ENCODE measurements at places on chromosomes 11 and 22.
A peak's percentile ranks its signal among the peaks of the same experiment; 100 is the strongest.

DNA sequence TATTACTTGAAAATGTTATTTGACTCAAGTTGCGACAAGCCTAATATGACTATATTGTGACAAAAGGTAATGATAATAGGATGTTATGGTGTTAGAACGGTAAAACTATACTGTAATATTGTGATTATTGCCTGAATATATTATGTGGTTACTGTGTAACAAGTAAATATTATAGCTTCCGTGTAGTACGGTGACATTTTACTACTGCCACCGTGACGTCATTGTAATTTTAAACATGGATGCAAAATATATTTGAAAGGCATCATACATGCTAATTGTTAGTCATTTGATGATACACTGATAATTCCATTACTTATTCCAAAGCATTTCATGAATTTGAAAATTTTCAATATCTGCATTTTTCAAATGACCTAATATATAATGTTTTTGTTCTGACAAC, 2.5 kb downstream of the ELP4 start:
- H3K27me3 ChIP-seq = no peaks in the 10 kb centered on the region
- DNase-seq = no peak
- peaks cover 2% of the 10 kb centered on the region for H3K4me1 ChIP-seq
- H3K27ac ChIP-seq = no peak overlapping the region

- no peaks in the 10 kb centered on the region for H3K27me3 ChIP-seq
- no peak for DNase-seq
- no peak overlapping the region for H3K27ac ChIP-seq
Measured at GRCh38 chr11:12121011-12121410, 10.6 kb downstream of the MICAL2 start.

DNA sequence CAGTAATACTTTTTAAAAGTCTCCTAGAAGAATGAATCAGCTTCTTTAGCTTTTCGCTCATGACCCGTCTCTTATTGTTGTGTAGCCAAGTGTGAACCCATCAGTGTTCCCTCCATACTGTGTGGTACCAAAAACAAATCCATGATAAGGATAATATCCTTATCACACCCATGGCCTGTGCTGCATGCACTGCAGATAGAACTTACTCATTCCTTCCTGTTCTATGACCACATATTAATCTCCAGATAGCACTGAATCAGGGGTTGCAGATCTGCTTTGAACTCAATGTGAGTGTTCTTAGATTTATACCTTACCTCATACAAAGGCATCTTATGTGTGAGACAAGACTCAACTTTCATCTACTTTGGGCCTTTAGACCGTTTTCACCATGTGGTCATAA, 373.4 kb downstream of the JRKL start:
- H3K27ac ChIP-seq = no peak overlapping the region
- no peaks in the 10 kb centered on the region for H3K36me3 ChIP-seq
- no peak overlapping the region for H3K4me3 ChIP-seq
- H3K27me3 ChIP-seq = no peaks in the 10 kb centered on the region
- no peak for DNase-seq

DNA sequence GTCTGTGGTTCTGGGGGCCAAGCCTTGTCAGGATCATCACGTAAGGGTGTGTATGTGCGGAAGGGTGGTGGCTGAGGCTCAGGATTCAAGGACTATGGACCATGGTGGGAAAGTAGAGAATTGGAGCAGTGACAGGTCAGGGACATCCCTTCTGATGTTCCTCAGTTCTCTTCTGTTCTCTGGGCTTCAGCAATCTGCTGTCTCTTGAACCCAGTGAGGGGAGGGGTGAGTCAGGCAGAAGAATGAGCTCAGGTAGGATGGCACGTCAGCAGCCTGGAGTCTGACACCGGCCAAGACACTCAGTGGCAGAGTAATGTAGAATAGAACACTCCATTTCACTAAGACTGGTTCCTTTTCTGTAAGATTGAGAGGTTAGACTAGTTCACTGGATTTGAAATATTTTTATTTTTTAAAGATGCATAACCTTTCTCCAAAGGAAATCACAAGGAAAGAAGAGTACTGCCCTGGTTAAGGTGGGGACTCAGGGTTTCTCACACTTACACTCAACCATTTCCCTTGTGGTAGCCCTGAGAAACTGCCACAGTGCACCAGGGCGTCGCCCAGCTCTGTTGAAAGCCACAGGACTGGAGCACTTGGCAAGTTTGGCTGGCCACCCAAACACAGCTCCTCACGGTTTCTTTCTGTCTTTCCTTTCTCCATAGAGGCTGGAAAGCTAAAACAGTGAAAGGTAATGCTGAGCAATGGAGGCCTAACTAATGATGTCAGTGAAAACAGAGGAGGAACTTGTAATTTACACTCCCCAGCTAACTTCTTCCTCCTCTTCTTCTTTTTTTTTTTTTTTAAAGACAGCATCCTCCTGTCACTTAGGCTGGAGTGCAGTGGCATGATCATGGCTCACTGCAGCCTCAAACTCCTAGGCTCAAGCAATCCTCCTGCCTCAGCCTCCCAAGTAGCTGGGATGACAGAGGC, 23.1 kb upstream of the MICAL2 start:
- H3K4me3 ChIP-seq = peak overlapping the region; percentile 3
- DNase-seq = peak; percentile 22
- peak overlapping the region; percentile 58 for H3K27ac ChIP-seq
- no peaks in the 10 kb centered on the region for H3K27me3 ChIP-seq

DNA sequence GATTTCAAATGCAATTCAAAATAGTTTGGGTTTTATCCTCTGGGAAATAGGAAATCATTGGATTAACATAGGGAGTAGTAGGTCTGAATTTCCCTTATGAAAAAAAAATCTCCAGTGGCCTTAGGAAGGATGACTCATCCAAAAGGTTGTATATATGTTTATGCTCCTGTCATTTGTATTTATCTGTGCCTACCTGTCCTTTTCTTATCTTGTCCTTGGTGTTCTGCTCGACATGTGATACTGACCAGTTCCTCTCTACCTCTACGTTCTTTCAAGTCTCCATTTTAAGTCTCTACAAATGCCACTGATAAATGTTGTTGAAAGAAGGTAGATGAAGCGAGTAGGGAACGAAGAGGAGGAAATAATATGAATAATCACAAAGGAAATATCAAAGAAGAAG, 3.0 kb upstream of the SOX6 start:
- no peak overlapping the region for H3K27ac ChIP-seq
- no peaks in the 10 kb centered on the region for H3K27me3 ChIP-seq
- no peak overlapping the region for H3K4me3 ChIP-seq
- H3K36me3 ChIP-seq = no peaks in the 10 kb centered on the region
- no peak for DNase-seq
- H3K4me1 ChIP-seq = no peaks in the 10 kb centered on the region

- no peaks in the 10 kb centered on the region for H3K27me3 ChIP-seq
- H3K27ac ChIP-seq = no peak overlapping the region
- DNase-seq = no peak
- no peaks in the 10 kb centered on the region for H3K36me3 ChIP-seq
- H3K4me3 ChIP-seq = no peak overlapping the region
- no peaks in the 10 kb centered on the region for H3K4me1 ChIP-seq
Measured at GRCh38 chr11:54944211-54944610, 237.6 kb downstream of the OR4A5 start.

DNA sequence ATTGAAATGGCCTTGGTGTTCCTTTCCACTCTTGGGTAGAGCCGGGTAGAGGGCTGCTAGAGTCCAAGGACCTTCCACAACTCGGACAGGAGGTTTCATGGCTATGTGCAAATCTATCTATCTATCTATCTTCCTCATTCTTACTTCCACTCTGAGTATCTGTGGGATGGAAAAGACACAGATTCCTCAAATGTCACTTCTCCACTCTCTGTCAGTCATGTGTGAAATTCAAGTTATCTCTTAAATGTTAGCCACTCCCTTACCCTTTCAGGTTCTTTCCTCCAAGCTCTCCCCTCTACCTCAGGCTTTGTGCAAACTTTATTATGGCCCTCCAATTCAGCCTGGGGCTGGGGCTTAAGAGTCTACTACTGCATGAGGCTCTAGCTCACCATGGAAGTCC, 84.3 kb downstream of the GDPD4 start:
- H3K4me1 ChIP-seq = no peaks in the 10 kb centered on the region
- H3K27me3 ChIP-seq = no peaks in the 10 kb centered on the region
- H3K4me3 ChIP-seq = no peak overlapping the region
- DNase-seq = no peak
- no peaks in the 10 kb centered on the region for H3K36me3 ChIP-seq
- H3K27ac ChIP-seq = no peak overlapping the region

DNA sequence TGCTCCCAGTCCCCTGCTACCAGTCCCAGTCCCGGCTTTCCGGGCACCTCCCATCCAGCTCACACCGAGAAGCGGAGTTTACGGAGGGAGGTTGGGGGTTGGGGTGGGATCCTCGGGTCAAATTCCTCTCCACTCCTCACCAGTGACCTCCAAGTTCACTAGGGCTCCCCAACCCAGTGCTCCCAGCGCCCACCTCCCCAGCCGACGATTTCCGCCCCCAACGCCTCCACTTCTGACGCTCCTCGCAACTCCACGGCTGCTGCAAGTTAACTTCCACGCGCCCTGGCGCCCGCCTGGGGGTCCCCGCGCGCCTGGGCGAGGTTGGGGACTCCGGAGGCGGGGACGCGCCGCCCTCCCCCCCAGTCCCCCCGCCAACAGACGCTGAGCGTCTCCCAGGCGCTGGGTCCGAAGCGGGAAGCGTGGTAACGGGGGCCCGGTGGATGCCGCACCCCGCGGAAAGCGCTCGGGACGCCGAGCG, 526 bp downstream of the TPST2 start:
- no peaks in the 10 kb centered on the region for H3K27me3 ChIP-seq
- H3K27ac ChIP-seq = peak overlapping the region; percentile 59
- no peak for DNase-seq
- peaks cover 31% of the 10 kb centered on the region for H3K4me1 ChIP-seq
- peak overlapping the region; percentile 74 for H3K4me3 ChIP-seq

- H3K4me1 ChIP-seq = no peaks in the 10 kb centered on the region
- H3K27ac ChIP-seq = no peak overlapping the region
- H3K36me3 ChIP-seq = no peaks in the 10 kb centered on the region
Measured at GRCh38 chr22:31046539-31047226, 34.4 kb upstream of the SMTN start.

DNA sequence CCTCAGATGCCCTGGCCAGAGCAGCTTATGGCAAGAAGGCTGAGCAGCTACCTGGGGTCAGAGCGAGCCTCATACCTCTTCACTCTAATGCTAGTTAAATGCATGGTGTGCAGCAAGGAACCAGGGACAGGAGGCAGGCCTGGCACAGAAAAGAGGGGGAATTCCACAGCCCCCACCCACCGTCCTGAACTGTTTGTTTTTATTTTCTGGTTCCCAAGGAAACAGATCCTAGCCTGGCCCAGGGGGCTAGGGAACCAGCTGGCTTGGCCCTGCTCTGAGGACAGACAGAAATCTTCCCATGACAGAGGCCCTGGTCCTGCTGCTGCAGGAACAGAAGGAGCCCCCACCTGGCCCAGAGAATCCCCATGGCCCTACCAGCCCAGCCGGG, 40.4 kb downstream of the SLCO2B1 start:
- DNase-seq = no peak
- no peaks in the 10 kb centered on the region for H3K4me1 ChIP-seq
- no peaks in the 10 kb centered on the region for H3K27me3 ChIP-seq

GRCh38 chr11:59175091-59175501, 3.2 kb downstream of the DTX4 start:
- no peak overlapping the region for H3K4me3 ChIP-seq
- no peak overlapping the region for H3K27ac ChIP-seq
- H3K27me3 ChIP-seq = peaks cover 10% of the 10 kb centered on the region

DNA sequence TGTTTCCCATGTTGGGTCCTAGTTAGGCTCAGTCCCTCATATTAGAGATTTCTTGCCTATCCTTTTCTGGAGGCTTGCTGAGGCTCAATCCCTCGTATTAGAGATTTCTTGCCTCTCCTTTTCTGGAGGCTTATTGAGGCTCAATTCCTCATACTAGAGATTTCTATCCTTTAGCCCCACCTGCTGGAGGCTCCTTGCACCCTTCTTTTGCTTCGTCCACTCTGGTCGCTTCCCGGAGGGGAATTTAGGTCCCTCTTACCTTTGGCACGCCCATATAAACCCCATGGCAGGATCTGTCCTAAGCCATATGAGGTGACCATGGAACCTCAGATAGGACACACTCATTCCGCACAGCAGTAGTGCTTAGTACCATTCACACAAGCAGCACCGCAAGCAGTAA, 15.9 kb downstream of the CYP2D6 start:
- no peak overlapping the region for H3K27ac ChIP-seq
- DNase-seq = no peak
- H3K36me3 ChIP-seq = no peaks in the 10 kb centered on the region
- no peaks in the 10 kb centered on the region for H3K27me3 ChIP-seq
- H3K4me1 ChIP-seq = peaks cover 6% of the 10 kb centered on the region

DNA sequence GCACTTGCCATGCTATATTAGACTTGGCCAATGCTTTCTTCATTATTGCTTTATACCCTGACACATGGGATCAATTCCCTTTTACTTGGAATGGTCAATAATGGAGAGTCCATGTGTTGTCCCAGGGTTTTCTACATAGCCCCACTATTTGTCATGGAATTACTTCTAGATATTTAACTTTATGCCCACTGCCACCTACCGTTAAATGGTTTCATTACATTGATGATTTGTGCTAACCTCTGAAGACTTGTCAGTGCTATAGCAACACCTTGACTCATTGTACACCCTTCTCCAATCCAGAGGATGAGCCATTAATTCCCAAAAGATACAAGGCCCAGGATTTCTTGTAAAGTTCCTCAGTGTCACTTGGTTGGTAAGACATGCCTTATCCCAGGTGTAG, 31.4 kb upstream of the SLC22A25 start:
- DNase-seq = no peak
- H3K4me3 ChIP-seq = no peak overlapping the region
- H3K4me1 ChIP-seq = no peaks in the 10 kb centered on the region
- peaks cover 4% of the 10 kb centered on the region for H3K27me3 ChIP-seq

- no peak for DNase-seq
- H3K36me3 ChIP-seq = no peaks in the 10 kb centered on the region
- no peaks in the 10 kb centered on the region for H3K27me3 ChIP-seq
- no peak overlapping the region for H3K27ac ChIP-seq
- no peak overlapping the region for H3K4me3 ChIP-seq
Measured at GRCh38 chr11:125694951-125695350, 14.3 kb upstream of the ACRV1 start.

DNA sequence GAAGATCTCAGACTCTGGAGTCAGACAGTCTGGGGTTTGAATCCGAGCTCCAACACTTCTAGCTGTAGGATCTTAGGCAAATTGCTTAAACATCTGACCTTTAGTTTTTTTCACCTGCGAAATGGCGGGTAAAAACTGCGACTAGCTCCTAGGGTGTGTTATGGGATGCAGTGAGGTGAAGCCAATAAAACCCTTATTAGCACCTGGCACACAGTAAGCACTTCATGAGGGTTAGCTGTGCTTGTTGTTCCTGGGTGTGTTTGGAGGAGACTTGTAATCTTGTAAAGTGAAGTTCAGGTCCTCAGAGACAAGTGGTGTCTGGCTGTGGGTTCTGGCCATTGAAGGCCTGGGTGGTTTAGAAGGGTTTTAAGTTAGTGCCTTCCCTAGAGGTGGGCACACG, 68.9 kb downstream of the ZBTB16 start:
- peaks cover 5% of the 10 kb centered on the region for H3K4me1 ChIP-seq
- H3K4me3 ChIP-seq = no peak overlapping the region
- DNase-seq = no peak
- no peak overlapping the region for H3K27ac ChIP-seq
- H3K36me3 ChIP-seq = no peaks in the 10 kb centered on the region

- DNase-seq = no peak
- H3K4me1 ChIP-seq = no peaks in the 10 kb centered on the region
- H3K36me3 ChIP-seq = no peaks in the 10 kb centered on the region
- H3K27ac ChIP-seq = no peak overlapping the region
Measured at GRCh38 chr11:116101902-116102301, 597.7 kb upstream of the CADM1 start.

Measured in T-cell (primary cell).